Kidney tubule cell (primary cell): ENCODE measurements at places on chromosomes 7 and 10.
A peak's percentile ranks its signal among the peaks of the same experiment; 100 is the strongest.

DNA sequence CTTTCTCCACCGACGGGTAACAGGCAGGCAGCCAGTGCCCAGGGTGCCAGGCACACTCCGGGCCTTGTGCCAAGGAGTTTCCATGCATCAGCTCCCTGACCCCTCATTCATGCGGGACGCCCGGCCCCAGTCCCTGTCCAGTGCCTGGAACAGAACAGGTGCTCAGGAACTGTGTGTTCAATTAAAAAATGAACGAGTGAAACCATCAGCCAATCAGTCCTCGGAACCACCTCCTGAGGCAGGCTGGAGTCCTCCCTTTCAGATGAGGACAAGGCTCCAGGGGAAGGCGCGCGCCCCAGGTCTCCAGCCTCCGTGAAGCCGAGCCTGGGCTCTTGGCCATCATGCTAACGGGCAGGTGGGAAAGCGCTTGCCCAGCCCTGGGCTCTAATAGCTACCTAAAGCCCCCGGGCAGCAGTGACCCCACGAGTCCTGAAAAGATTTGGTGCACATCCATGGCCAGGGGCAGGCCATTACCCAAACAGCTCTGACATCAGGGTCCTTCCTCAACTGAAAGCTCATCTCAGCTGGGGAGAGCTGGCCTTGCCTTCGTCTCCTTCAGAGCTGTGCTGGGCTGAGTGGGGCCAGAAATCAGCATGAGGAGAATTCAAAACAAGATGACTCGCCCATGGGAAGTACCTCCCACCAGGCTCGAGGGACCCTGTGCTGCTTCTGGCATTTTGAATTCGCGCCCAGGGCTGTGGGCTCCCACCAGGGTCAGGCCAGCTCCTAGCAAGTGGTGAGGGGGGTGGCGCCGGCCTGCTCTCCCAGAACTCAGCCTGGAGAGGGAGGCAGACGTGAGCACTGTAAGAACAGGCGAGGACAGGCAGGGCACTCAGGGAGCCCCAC, 200.5 kb downstream of the MAD1L1 start:
- DNase-seq = peak; percentile 58

DNA sequence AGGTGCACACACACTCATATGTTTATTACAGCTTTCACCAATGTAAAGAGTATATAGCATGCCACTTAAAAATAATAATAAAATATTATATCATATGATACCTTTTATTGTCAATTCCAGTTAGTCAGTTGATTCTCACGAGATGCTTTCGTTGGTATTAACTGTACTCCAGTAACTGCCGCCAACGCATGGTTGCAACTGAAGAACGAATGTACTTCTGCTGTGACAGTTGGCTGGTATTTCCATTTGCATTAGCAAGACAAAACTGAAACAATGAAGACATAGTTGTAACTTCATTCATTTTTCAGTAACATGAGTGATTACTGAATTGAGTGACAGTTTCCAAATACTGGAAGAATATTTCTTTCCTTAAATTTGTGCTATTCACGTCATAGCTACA, 70.5 kb upstream of the PRKCQ start:
- DNase-seq = no peak

GRCh38 chr7:73983437-73984164, 44.4 kb upstream of the ELN start:
- DNase-seq = no peak

DNA sequence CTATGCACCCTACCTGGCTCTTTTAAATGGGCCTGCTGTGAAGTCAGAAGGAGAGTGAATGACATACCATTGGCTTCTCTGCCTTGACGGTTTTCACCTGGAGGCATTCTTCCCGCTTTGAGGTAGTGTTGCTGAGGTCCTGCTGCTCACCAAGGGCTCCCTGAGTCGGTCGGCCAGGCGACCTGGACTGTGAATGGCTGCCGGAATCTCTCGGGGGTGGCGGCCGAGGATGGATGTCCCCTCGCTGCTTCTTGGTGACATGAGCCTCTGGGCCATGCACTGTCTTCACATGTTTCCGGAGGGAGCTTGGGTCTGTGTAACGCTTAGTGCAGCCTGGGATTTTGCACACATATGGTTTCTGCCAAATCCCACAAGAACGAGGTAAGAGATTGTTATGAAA, 264.7 kb downstream of the GLI3 start:
- DNase-seq = no peak

DNA sequence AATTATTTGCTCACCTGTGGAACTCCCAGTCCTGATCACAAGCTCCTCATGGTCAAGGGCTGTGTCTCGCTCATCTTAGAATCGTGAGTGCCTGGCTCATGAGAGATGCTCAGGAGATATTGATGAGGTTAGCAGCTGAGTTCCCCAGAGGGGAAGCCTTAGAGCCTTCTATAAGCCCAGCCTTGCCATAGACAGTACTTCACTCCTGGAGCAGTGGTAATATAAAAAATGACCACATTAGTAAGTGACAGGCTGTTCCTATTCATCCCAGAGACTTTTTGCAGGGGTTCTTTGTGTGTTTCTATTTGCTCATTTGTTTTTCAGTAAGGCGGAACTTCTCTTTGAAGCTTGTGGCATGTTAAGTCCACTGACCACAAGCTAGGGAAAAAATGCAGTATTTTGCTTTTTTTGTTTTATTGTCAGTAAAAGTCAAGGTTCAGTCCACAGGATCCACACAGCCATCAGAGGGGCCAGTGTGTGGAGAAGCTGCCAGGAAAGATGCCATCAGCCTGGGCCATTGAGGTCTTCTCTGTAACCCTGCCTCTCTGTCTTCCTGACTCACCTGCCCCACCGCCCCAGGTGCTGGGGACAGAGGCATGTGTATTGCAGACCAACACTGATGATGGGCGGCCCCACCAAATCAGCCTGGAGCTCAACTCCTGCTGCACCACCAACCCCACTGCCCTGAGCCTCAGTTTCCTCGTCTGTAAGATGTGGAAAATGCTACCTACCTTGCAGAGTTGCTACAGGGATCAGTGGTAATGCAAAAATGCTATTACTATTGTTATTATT, 36.4 kb upstream of the JCAD start:
- no peak for DNase-seq

GRCh38 chr10:119360181-119360921, 153.0 kb downstream of the GRK5 start:
- no peak for DNase-seq

GRCh38 chr10:102004376-102004775, 51.6 kb downstream of the ARMH3 start:
- DNase-seq = no peak

GRCh38 chr7:38160003-38160571, 18.0 kb upstream of the STARD3NL start:
- DNase-seq = no peak

DNA sequence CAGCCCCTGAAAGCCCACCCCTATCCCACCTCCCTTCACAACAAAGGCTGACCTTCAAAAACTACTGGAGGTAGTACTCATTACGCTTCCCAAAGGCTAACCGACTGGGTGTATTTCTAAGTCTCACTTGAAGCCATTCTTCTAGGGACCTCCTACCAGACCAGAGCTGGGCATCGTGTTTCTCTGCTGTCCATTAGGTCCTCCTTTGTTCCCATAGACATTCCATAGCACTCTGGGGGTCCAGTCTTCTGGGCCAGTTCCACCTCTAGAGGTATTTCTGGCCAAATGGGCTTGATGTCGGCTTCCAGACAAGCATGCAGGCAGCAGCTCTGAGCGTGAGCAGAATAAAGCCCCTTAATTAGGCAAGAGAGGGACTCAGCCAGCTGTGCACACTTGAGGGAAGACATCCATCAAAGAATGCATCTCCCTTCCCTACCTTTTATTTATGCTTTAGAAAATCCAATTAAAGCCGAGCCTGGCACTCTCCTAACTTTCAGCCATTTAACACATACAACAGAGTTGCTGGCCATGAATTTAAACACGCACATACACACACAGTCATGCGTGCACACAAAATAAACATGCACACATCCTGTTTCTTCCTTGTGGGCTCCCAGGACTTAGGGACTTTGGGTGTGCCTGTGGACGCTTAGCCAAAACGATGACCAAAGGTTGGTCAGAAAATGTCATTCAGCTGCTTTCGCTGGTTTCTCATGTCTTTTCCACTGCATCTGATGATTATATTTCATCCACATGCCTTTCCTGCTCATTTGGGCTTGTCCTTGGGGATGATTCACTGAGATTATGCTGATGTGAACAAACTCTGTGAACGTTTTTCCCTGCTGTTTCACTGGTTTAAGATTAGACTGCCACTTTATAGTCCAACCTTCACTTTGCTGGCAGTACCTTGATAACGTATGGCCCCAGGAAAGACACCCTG, 362.0 kb upstream of the NFE2L3 start:
- DNase-seq = peak; percentile 39

- DNase-seq = peak; percentile 78
These were observed 25.0 kb downstream of the ZNF487 start for GRCh38 chr10:43461950-43462349.

DNA sequence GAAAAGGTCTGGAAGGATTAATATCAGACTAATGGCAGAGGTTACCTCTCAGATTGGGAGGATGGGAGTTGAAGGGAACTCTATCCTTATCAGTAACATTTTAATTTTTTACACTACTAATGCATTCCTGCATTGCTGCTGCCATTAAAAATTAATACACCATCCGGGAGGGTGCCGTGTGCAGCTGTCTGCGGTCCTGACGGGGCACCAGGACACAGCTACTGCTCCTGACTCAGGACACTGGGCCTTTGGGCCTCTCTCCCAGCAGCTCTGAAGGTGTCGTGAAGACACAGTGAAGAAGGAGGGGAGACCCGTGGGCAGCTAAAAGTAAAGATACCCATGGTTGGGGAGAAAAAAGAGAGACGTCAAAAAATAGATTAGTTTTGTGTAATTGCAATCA, 23.4 kb upstream of the HK1 start:
- DNase-seq = no peak

DNA sequence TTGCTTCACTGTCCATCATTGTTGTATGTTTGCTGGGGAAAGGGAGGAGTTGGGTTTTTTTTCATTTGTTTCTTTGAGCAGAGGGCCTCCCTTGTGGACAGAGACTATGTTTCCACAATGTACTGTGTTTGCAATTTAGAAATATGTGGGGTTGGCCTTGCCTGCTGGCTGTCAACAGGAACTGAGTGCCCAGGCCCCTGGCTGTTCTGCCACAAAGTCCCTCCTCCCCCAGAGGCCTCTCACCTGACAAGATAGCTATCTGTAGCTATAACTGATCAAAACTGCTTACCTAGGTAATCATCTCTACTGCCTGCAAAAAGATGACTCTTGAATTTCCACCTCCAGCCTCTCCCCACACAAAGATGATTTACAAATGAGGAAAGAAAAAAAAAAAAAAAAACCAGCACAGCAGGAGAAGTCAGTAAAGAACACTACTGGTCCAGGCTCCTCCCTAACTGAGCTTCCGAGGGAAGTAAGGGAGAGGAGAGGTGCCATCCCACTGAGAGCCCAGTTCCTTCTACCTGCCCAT, 121.8 kb downstream of the SGMS1 start:
- DNase-seq = no peak

GRCh38 chr10:3755440-3756359, 29.3 kb downstream of the KLF6 start:
- DNase-seq = peak; percentile 80

DNA sequence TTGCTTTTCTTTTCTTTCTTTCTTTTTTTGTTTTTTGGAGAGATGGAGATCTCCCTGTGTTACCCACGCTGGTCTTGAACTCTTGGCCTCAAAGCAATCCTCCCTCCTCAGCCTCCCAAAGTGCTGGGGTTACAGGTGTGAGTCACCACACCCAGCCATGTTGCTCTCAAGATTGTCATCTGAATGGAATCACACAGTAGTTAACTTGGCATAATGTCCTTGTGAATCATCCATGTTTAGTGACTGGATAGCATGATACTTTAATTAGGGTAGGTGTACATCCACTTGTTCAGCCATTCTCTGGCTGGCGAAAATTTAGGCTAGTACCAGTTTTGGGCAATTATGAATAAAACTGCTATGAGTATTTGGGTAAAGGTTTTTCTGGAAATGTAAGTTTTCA, 15.4 kb upstream of the GRB10 start:
- DNase-seq = peak; percentile 42

- peak; percentile 61 for DNase-seq
These were observed 2.9 kb upstream of the NRAP start for GRCh38 chr10:113666682-113667252.

- DNase-seq = no peak
These were observed 66.1 kb downstream of the MTPN start for GRCh38 chr7:135911099-135911498.

GRCh38 chr10:77334501-77334900, 303.1 kb downstream of the KCNMA1 start:
- DNase-seq = no peak

DNA sequence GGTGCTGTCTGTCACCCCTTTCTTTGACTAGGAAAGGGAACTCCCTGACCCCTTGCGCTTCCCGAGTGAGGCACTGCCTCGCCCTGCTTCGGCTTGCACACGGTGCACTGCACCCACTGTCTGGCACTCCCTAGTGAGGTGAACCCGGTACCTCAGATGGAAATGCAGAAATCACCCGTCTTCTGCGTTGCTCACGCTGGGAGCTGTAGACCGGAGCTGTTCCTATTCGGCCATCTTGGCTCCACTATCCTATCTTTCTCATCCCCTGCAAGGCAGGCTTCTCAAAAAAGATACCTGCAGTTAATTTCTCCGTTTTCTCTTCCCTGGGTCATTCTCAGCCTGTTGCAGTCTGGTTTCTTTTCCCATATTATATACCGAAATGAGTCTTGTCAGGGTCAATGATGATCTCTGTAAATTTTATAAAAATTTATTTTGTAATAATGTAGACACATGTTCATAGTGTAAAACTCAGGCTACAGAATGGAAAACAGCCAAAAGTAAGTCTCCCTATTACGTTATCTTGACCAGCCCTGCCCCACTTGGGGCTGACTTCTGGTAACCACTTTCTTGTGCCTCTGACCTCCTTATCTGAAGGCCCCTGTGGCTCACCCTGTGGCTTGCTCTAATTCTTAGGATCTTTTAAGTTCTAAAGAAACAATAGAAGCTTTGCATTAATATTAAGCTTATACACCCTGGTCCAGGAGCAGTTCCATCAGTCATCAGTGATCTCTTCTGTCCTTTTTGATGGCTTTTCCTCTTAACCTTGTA, 20.7 kb downstream of the BLVRA start:
- no peak for DNase-seq
